ENCODE measurements at places on chromosomes 3 and 15.

DNA sequence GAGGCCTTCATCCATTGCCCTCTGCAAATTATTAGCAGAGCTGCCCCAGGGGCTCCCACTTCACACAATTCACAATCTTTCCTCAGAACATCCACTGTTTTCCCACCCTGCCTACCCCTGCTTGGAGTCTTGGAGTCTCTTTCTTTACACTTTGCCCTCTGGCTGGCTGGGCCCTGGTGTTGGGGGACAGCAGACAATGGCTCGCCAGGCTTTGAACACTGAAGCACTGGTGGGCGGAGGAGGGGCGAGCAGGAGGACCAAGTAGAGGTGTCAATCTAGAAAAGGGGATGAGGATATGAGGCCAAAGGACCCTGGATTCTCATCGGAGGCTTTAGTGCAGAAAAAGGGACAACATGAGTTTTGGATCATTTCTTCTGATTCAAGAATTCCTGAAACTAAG, 212.0 kb downstream of the NR1D2 start:
- DNase-seq, result no peak

- DNase-seq, result no peak
Observed at GRCh38 chr3:73484656-73485248, 140.0 kb downstream of the PDZRN3 start.

DNA sequence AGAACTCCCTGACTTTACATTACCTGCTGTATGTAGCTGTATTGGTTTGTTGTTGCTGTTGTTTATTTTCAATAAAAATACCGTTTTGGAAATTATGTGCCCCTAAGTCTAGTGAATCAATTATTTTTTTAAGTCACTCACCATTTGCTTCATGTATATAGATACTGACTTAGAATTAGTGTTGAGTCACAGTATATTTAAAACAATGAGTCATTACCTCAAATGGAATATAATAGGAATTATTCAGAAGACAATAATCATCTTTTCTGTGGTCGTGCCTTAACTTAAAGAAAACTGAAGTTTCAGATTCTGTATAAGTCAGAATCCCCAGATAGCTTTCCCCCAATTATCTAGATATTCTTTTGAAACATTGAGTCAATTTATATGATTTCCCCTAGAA, 21.0 kb upstream of the ALDH1A2 start:
- no peak for DNase-seq

DNA sequence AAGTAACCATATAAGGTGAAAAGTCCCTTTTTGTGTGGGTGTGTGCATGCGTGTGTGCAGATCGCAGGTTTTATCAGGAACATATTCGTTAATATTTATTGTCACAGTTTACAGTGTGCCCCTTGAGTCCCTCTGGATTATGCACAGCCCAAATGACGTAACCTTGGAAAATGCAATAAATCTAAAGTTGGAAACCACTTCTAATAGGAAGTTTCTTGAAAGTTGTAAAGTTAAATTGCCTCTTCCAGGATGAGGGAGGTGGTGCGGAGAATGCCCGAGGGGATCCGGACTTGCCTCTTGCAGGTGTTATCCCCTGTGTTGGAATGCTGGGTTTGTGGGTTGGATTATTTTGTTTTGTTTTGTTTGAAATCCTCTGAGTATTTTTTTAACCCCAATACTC, 143.3 kb downstream of the CMSS1 start:
- no peak for DNase-seq

DNA sequence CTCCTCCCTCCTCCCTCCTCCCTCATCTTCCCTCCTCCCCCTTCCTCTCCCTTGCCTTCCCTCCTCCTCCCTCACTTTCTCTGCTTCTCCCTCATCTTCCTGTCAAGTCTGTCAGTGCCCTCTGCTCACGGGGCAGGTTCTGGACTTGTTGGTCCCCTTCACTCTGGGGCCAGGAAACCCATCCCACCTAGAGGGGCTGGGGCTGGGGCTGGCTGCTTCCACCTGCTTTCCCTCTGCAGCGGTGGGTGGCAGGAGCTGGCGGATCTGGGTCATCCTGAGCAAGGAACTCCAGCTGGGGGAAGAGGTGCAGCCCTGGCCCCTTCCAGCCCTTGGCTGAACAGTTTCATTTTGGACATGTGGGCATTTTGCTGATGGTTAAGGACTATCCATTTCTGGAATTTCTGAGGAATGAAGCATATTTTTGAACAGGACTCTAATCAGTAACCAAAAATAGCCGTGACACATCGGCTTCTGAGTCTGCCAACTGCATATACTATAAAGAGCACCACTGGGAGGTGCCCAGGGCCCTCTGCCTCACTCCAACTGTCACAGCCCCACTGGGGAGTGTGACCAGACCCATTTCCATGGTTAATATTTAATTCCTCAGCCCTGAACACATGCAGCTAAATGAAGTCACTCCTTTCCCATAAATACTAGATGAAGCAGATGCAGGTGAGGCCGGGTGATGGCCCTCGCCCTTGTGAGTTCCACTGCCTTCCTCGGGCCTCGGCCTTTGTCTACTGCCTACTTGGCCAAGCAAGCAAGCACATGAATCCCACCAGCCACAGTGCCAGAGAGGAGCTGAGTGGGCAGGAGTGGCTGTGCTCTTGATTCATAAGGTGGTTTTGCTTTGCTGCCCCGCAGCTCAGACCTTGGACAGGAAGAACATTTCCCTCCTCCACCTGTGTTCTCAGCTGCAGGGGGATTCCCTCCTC, 39.8 kb downstream of the CHDH start:
- peak; percentile 50 for DNase-seq

GRCh38 chr3:128469556-128469955, 2.9 kb upstream of the DNAJB8 start:
- DNase-seq, result no peak

- DNase-seq, result no peak
Observed at GRCh38 chr3:185744997-185745843, 79.6 kb downstream of the IGF2BP2 start.

DNA sequence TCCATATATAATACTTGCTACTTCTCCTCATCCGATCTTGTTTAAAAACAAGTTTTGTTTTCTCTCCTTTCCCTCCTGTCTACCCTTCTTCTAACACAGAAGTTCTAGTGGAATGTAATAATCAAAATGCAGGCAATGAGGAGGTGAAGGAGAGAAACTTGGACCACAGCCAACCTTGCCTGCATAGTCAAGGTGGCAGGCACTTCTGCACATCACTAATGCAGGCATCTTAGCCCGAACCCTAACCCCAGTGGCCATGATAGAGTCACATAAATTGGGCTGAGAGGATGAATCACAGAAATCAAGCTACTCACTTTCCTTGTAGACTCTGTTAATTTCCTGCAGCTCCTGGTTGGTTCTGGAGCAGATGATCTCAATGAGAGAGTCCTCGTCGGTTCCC, 41.0 kb downstream of the ANXA2 start:
- no peak for DNase-seq

DNA sequence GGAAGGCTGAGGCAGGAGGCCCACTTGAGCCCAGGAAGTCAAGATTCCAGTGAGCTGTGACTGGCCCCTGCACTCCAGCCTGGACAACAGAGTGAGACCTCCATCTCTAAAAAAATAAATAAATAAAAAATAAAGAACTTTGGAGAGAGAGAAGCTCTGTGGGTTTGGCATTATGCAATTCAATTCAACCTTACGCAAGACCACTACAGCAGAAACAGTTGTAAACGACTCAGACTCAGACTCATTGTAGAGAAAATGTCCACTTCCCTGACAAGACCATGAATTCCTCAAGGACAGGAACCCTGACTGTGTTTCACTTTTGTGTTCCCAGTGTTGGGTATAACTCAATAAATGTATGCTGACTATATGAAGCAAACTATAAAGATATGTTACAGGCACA, 90.3 kb upstream of the C3orf80 start:
- DNase-seq, result no peak

DNA sequence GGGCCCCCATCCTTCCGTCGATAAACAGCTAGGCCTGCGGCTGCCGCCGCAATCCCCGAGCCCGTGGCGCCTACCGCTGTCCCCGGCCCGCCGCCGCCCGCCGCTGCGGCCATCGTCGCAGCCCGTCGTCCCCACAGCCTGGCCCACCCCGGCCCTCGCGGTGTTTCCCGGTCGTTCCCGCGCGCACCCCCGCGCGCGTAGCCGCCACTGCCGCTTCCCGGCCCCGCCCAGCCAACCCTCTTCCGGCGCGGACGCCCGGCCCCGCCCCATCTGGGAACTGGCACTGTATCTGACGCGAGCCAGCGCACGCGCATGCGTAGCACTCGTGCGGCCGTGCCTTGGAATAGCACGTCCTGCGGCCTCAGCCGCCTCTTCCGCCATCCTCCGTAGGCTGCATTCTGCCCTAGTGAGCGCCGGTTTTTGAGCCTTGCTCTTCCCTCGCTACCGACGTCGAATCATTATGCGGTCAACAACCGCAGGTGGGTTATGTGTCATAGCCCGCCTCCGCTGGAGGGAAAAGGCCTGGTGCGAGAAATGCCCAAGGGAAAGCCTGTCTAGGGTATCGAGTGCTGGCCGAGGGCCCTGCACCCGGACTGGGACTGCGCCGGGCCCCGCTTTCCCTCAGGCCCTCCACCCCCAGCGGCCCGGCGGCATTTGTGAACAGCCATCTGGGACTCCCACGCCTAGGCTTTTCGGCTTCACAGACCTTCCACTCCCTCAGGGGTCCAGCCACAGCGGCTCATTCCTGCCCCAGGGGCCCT, at the start of gene SMARCC1:
SMARCC1 (minus strand) TSS at position 209 of the 761 bp plus-strand sequence; CDS start at position 113, 96 bp downstream.
- peak; percentile 94 for DNase-seq

DNA sequence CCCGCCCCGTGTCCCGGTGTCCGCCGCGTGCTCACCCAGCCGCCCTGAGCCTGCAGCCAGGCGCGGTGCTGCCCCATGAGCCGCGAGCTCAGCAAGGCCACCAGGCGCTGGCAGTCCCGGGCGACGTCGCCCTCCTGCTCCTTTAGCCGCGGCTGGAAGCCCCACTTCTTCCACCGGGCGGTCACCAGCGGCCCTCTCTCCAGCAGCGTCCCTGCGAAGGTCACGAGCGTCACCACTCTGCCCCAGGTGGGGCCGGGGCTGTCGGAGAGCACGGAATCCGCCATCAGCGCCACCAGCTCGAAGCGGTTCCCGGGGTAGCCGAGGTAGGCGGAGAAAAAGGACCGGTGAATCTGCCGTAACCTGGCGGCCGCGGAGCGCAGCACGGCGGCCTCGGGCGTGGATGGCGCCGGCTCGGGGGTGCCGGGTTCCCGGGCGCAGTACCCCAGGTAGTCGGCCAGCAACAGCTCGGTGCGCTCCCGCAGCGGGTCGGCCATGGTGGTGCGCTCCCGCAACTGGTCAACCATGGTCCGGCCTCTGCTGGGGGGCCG, 298 bp downstream of the BCL2L10 start:
- no peak for DNase-seq
